HEK293T (cell line): ENCODE measurements at places on chromosomes 6 and 20.

DNA sequence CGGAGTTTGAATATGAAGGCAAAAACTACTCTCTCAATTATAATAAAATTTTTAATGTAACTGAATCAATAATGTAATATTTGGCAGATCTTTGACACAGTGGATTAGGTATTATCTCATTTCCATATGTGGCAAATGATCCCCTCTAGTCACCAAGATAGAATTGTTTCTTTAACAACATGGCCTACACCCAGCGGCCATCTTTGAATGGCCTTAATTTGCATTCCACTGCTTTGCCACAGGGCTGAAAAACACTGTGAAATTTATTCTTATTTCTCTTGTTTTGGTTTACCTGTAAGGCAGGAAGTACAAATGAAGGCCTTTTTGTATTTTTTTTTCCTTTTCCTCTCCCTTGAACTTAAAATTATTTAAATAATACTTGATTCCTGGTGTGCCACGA is 162.6 kb upstream of the SCGN start:
- DNase-seq: no peak

DNA sequence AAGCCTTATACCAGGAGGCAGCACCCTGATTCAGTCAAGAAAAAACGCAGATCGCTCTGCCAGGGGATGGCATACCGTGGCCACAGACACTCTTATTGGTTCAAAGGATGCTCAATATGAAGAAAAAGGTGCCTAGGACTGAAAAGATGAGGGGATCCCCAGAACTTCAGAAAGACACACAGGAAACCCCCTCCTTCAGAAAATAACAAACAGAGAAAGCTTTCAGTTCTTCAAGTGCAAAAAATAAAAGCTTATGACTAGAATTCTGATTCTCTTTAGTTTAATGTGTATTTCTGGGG is 17.7 kb upstream of the MYB start:
- DNase-seq: no peak

DNA sequence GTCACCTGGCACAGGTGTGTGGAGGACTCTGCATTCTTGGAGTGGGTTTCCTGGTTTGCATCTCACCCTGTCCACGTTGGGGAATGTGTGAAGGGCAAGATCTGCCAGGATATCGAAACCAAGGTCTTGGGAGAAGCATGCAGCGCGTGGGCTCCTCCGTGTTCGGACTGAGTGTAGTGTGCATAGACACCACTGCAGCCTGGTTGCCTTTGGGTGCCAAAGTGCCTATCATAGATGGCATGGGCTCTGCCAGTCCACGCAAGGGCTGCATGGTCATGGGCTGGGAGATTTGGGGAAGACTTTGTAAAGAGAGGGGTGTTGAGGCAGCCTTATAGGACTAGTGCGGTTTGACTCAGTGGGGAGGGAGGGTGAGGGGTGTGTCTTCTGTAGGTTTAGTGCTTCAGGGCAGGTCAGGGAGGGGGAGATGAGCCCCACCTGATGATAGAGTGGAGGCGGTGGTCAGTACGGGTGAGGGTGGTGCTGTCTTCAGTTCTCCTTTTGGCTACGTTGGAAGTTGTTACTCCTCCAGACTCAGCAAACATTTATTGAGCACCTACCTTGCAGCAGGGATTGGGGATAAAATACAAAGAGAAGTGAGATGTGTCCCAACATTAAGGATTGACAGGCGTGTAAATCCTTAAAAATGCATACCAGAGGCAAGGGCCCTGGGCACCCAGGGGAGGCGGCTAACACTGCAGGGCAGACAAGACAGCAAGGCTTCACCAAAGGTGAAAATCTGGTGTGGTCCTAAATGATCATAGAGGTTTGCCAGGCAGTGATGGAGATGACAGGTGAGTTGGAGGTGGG is 28.3 kb downstream of the DUSP22 start:
- no peak for DNase-seq

DNA sequence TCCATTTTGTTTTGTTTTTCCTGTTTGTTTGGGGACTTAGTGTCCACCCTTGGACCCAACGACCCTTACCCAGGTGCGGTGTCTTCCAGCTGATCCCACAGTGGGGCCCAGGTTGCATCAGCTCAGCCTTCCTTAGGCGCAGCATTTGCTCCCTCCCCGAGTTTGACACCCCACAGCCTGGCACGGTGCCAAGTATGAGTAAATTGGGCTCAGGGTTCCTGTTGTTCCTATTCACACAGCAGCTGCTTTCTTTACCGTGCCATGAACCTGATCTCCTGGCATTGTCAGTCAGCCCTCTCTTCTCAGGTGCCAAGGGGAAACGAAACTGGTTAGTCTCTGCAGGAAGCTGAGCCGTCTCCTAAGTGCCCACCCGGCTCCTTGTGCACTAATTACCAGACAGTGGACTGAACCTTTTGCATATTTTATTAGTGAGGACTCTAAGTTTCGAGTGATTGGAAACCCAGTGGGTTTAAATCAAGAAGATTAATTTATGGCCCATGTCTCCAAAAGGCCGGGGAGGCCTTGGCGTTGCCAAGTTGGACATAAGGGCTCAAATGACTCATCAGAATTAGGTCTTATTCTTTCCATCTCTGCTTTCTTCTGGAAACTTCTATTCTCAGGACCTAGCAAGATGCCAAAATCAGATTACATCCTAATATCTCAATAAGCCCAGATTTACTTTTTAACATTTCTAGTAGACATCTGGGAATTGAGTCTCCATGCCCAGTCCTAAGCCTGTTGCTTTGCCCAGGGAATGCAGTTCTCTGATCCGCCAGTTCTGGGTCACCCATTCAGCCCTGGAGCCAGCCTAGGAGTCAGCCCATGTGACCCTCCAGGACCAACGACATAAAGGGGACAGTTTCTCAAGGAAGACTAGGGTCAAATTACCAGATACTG is 68.8 kb downstream of the TSHZ2 start:
- DNase-seq: no peak

DNA sequence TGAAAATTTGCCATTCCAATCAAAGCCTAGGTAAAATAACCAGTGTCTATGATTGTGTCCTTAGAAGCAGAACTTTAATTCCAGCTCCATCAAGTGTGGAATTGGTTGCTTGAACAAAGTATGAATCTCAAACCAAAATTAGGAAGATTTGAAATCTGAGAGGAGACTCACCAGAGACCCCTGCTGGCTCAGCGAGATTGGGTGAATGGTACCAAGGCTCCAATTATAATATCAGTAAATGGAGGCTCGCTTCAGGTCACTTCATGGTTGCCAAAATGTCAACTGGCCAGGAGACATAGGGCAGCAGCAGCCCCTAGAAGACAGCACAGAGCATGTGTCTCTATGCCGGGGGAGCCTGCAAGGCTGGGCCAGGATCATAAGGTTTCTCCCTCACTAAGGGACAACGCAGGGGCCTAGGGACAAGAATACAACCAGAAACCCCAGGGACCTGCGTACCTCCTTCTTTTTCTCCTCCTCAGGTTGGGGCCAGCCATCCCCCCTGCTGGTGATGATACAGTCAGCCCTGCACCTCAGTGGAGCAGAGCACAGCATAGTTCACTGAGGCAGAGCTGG is 14.0 kb downstream of the RBL1 start:
- DNase-seq: no peak

- no peak for DNase-seq
Measured at GRCh38 chr6:105501246-105501645, 98.4 kb upstream of the PREP start.

DNA sequence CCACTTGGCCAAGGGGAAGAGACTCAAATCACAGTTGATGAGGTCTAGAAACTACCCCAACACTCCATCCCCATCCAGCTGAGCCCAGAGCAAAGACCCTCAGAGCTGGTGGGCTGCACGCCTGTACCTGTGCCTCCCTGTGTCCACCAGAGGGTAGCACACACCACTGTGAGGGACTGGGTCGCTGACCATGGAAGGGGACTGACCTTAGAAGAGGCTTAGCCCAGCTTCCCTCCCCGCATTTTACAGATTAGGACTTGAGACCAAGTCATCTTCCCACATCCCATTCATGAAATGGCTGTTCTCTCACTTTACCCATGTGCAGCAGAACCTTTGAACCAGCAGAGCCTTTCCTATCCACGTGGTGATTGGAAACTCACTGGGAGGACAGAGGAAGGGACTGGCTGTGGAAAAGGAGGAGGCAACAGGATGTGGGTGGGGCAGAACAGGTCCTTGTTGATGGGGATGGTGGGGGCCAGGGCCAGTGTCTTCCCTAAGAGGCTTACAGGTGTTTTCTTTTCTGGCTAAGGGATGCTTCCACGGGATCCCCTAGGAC is 44.3 kb downstream of the CPXM1 start:
- DNase-seq: peak; percentile 65

DNA sequence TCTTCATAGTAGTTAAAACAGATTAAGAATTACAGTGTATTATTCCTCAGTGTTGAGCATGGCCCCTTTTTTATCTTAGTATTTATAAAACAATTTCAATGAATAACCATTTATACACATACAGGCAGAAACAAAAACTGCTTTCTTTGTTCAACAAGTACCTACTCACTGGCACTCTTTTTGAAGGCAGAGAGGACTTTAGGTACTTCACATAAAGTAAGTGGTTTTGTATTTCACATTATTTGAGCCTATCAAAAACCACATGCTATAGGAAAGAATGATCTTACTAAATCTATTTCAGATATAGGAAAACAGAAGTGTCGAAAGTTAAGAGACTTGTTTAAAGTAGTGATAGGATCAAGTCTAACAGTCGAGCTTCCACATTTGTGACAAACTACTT is 73.8 kb downstream of the PRKN start:
- no peak for DNase-seq

- DNase-seq: no peak
Measured at GRCh38 chr20:2460752-2461424, 9.7 kb downstream of the SNRPB start.

GRCh38 chr6:156943166-156943565 is 166.0 kb downstream of the ARID1B start:
- DNase-seq: no peak

GRCh38 chr20:47350181-47350550 is 6.3 kb downstream of the ZMYND8 start:
- DNase-seq: no peak

- peak; percentile 56 for DNase-seq
Measured at GRCh38 chr6:46325561-46326530, 155.1 kb upstream of the ENPP5 start.

- DNase-seq: no peak
Measured at GRCh38 chr6:68339488-68340131, 295.5 kb upstream of the ADGRB3 start.

- no peak for DNase-seq
Measured at GRCh38 chr6:37313723-37314486, 39.9 kb upstream of the RNF8 start.

DNA sequence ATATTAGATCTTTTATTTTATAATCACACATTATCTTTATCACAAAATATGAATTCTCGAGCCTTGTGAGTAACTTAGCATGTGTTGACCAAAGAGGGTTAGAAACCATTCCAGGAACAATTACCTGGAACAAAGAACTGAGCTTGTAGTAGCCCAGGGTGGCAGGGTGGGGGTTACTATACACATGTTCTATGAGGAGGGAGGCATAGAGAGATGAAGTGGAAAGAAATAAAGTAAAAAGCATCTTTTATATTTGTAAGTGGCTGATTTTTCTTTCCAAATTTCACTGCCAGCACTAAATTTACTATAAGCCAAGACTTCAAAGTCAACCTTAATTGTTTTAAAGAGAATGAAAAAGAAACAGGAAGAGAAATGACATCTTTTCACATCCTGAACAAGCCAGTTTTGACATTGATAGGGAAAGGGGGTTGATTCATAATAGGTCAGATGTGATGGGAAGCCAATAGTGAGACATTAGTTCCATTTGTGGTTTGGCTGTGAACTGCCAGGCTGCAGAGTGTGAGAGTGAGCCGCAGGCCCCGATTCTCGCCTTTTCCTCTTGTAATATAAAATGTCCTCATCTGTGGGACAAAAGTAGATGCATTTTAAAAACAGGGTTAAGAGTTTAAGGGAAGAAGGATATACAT is 52.7 kb upstream of the MYB start:
- DNase-seq: no peak

- no peak for DNase-seq
Measured at GRCh38 chr6:41371992-41372831, 36.8 kb downstream of the NCR2 start.

DNA sequence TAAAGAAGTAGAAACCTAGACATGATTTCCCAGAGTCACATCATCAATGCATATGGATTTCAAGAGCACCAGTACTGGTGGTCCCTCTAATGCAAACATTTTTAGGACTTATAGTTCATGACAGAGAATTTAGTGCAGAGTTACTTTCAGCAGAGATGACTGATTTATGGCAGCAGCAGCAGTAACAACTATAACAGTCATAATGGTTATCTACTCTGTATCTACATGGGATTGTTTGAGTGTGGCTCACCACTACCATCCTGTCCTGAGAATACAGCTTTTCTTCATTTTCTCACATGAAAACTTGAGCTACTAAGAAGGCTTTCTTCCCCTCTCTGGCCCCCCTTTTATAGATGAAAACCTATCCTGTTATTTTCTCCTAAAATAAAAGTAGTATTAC is 128.5 kb upstream of the ENPP5 start:
- no peak for DNase-seq

GRCh38 chr6:79949233-79949632 is 1.9 kb upstream of the ELOVL4 start:
- DNase-seq: peak; percentile 58

DNA sequence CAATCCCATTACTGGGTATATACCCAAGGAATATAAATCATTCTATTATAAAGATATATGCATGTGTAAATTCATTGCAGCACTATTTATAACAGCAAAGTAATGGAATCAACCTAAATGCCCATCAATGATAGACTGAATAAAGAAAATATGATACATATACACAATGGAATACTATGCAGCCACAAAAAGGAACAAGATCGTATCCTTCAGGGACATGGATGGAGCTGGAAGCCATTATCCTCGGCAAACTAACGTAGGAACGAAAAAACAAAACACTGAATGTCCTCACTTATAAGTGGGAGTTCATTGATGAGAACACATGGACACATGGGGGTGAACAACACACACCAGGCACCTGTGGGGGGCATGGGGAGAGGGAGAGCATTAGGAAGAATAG is 156.7 kb downstream of the RNGTT start:
- DNase-seq: no peak

GRCh38 chr20:9200196-9200595 is 131.3 kb downstream of the PLCB4 start:
- no peak for DNase-seq

DNA sequence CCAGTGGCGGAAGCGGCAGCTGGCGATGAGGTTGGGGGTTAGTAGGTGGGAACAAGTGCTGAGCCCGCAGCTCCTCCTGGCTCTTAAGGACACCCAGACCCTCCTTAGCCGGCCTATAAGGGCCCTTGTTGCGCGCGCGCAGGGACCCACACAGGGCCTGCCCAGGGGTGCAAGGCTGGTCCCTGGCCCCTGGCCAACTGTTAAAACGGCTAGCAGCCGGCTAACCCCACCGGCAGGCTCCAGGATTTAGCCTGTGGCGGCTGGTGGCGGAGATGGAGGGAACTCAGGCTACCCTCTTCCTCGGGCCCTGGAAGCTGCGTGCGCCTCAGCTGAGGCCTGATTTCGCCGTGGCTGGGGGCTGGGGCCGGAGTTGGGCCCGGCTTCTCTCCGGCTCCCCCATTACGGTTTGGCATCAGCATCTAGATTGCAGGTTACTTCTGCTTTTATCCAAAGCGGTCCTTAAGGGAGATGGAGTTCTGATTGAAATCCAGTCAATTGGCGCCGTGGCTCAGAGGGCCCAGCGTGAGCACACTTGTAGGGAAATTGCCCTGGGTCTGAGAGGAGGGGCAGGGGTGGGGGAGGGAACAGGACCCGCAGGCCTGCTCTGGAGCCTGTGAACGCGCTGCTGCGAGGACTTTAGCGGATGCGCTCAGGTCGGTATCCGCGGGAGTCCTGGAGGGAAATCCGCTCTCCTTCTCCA is 36.9 kb upstream of the CCDC167 start:
- DNase-seq: no peak
